Brain microvascular endothelial cell (primary cell): ENCODE measurements at places on chromosomes 2 and 18.
A peak's percentile ranks its signal among the peaks of the same experiment; 100 is the strongest.

DNA sequence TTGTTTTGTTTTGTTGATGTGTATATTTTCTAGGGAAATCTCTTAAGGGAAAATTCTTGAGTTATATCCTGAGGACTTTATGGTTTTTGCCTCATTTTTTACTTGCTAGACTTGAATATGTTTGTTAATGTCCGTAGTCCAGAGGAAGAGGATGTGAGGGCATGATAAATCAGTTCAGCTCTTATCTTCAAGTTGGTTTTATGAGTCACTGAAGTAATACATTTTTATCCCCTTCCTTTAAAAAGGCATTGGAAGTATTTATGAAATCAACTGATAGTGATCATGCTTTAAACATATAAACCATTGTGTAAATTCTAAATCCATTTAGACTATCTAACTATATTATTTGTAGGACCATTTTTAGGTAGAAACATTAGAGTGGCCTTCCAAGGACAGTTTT, 43.9 kb upstream of the CYBRD1 start:
- DNase-seq, result peak; percentile 39

GRCh38 chr2:147689220-147689909, 155.5 kb upstream of the ACVR2A start:
- no peak for DNase-seq

DNA sequence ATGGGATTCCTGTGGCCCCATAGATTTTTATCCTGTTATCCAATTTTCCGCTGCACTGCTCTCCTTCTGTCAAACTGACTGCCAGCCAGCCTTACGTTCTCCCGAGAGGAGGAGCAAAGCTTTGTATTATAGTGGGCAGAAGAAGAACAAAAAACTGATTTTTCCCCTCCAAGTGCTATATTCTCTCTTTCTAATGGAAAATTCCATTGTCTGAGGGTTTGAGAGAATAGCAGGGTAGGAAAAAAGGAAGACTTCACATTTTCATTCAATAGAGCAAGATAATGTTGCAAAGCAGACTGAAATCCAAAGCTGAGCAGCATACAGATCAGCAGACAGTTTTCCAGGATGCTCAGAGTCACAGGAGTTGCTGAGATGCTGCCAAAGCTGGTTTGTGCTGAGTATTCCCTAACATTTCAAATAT, 238.0 kb downstream of the UBE2E3 start:
- no peak for DNase-seq

DNA sequence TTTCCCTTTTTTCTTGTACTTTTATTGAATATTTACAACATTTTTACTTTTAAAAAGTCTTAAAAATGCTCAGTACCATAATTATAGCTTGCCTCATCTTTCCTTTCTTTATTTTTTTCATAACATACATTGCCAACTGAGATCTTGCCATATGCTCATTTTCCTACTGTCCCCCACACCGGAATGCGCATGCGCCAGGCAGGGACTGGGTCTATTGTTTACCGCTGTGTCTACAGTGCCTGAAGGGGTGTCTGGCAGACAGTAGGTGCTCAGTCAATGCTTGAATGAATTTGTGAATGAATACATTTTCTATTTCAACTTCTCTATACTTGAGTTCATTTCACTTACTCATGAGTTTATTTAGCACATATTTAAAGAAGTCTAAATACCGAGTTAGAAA, 158.0 kb downstream of the CYP26B1 start:
- DNase-seq, result no peak

- peak; percentile 49 for DNase-seq
Observed at GRCh38 chr18:9403795-9404564, 69.4 kb downstream of the TWSG1 start.

- no peak for DNase-seq
Observed at GRCh38 chr18:69469444-69469919, 68.8 kb downstream of the DOK6 start.

DNA sequence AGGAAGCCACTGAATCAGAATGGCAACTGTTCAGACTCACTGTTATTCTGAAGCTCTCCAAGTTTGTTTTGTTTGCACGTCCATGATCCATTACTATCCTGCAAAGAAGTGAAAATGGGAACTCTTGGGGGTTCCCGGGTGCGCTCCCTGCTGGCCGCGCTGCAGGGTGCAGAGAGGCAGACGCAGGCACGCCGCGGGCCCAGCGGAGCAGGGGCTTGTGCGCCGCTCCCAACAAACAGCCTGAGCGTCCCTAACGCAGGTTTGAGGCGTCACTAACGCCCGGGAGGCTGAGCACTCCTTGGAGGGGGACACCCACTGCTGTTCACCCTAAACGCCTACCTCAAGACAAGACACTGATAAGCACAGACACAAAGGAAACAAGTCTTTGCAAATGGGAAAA, 14.3 kb upstream of the PIEZO2 start:
- no peak for DNase-seq

- DNase-seq, result no peak
Observed at GRCh38 chr2:178482437-178482836, 2.2 kb downstream of the PLEKHA3 start.

DNA sequence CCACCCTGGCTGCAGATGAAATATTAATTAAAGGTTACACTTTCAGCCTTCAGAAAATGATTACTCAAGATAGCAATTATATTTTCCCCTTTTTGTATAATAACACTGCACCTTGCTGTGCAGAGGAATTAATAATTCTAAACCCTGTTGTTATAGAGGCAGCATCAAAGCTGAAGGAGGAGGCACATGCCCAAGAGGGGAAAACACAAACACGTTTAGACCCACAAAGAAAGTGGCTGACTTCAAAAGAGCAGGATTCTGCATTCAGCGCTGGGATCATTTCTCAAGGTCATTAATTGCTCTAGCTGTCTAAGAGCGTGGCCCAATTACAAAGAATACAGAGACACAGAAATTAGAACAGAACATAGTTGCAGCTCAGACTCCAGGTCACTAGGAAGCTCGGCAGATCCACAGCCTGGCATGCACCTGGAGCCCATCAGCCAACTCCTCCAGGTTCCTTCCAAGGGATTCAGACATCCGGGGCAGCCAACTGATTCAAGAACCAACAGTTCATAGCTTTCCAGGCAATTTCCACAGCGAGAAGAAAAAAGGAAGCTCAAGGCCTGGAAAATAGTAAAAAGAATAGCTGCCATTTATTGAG, 102.3 kb upstream of the ID2 start:
- no peak for DNase-seq

GRCh38 chr2:41853427-41854191, 194.2 kb upstream of the PKDCC start:
- peak; percentile 23 for DNase-seq

DNA sequence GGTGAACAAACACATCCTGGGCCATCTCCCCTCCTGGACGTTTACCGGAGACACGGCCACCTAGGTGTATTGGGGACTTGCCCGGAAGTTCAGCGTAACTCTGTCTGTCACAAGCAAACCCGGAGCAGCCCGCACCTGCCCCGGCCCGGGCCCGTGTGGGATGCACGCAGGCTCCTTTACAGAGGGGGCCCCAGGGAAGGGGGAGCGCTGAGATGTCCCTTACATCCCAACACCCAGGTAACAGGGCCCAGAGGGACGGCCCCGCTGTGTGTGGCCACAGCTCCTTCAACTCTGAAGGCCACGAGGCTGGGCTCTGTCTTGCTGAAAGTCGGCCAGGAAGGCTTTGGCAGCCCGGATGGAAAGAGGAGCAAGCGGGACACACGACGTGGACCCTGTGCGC, 212.8 kb downstream of the TWIST2 start:
- no peak for DNase-seq
